ENCODE measurements at places on chromosomes 16 and 17. TPM values are rescaled to one million over a fixed set of nuclear protein-coding genes. Genes with fewer than 3 reads are reported as not detected.

DNAH2 gene
- not detected for total RNA-seq

WSCD1 gene
- not detected for total RNA-seq

DNA sequence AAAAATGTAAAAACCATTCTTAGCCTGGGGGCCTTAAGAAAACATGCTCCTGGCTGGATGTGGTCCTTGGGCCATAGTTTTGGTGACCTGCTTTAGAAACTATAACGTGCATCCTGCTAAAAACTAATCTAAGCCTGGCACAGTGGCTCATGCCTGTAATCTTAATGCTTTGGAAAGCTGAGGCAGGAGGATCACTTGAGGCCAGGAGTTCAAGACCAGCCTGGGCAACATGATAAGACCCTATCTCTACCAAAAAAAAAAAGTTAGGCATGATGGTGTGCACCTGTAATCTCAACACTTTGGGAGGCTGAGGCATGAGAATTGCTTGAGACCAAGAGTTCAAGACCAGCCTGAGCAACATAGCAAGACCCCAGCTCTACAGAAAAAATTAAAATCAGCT is 183.8 kb upstream of the CHMP6 start:
- H3K4me3 ChIP-seq: no peak overlapping the region
- H3K27ac ChIP-seq: no peak overlapping the region
- H3K4me1 ChIP-seq: peaks cover 18% of the 10 kb centered on the region
- H3K27me3 ChIP-seq: no peaks in the 10 kb centered on the region
- no peaks in the 10 kb centered on the region for H3K36me3 ChIP-seq

GRCh38 chr17:77501101-77501566 is 360.4 kb downstream of the SEC14L1 start:
- H3K27ac ChIP-seq: no peak overlapping the region
- no peak overlapping the region for H3K4me3 ChIP-seq
- H3K4me1 ChIP-seq: no peaks in the 10 kb centered on the region

COPZ2 gene
- 0.59 TPM for total RNA-seq

DNA sequence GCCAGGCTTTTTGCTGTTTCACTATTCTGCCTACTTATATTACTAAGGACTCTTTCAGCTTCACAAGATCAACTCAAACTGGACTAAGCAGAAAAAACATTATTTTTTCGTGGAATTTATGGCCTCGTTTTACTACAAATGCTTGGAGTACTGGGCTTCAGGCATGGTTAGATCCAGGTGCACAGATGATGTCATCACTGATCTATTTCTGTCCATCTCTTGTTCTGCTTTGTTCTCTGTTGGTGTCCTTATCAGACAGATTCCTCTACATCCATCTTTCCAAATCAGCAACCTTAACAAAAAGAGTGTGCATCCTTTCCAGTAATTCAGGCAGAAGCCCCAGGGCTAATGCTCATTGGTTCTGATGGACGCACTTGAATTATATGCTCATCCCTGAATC is 109.9 kb upstream of the DNAH9 start:
- H3K4me3 ChIP-seq: no peak overlapping the region
- no peak for DNase-seq
- no peaks in the 10 kb centered on the region for H3K36me3 ChIP-seq
- no peaks in the 10 kb centered on the region for H3K27me3 ChIP-seq
- no peak overlapping the region for H3K27ac ChIP-seq

- peak; percentile 19 for DNase-seq
- peaks cover 38% of the 10 kb centered on the region for H3K36me3 ChIP-seq
- no peaks in the 10 kb centered on the region for H3K27me3 ChIP-seq
- peak overlapping the region; percentile 66 for H3K4me3 ChIP-seq
- H3K27ac ChIP-seq: peak overlapping the region; percentile 84
- peaks cover 23% of the 10 kb centered on the region for H3K4me1 ChIP-seq
Observed at GRCh38 chr16:10965440-10966061, 21.2 kb downstream of the CLEC16A start.

DNA sequence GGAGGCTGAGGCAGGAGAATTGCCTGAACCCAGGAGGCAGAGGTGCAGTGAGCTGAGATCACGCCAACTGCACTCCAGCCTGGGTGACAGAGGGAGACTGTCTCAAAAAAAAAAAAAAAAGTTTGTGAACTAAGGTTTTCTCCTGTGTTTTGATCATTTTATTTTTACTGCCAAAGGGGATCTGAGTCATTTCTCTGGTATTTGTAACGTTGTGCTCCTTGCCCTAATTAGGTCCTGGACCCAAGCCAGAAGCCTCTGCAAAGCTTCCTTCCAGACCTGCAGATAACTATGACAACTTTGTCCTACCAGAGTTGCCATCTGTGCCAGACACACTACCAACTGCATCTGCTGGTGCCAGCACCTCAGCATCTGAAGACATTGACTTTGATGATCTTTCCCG is 32.1 kb downstream of the IST1 start:
- no peak overlapping the region for H3K4me3 ChIP-seq
- H3K36me3 ChIP-seq: peaks cover 79% of the 10 kb centered on the region
